ENCODE measurements at places on chromosomes 6 and 20. TPM values are rescaled to one million over a fixed set of nuclear protein-coding genes. Genes with fewer than 3 reads are reported as not detected.
A peak's percentile ranks its signal among the peaks of the same experiment; 100 is the strongest.

DNA sequence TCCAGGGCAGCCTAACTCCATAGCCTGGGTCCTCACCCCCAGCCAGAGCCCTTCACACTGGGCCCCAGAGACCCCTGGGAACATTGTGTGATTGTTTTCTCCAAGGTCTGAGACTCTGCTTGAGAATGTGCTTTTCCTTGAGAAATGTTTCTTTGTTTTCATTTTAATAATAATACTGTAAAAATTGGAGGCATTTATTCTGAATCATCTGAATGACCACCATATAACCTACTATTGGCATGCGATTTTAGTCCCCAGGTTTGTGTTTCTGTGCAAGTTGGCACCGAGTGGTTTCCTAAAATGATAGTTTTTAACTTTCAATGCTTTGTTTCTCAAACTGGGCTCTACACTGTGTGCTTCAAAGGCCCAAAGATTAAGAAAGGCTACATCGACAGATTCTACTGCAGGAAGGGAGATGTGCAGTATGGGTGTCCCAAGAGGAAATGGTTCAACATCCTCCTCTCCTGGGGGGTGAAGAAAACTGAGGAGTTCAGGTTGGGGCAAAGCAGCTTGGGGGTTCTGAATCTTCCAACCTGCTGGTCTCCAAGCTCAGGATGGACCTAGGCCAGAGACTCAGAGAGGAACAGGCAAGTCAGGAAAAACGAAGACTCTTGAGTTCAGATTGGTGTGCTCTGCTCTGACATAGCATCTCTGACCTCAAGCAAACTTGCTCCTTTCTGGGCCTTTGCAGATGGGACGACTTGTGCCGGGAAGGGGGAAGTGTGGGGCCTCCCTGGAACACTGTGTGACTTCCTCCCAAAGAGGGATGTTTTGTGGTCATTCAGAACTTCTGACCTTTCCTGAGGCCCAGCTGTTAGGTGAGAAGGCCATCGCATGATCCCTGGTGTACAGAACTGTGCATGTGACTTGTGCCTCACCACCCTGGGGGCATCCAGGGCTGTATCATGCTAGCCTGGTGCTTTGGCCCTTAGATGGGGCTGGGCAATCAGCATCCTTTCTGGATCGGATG is 31.0 kb downstream of the DAAM2 start:
- no peak for DNase-seq

DNA sequence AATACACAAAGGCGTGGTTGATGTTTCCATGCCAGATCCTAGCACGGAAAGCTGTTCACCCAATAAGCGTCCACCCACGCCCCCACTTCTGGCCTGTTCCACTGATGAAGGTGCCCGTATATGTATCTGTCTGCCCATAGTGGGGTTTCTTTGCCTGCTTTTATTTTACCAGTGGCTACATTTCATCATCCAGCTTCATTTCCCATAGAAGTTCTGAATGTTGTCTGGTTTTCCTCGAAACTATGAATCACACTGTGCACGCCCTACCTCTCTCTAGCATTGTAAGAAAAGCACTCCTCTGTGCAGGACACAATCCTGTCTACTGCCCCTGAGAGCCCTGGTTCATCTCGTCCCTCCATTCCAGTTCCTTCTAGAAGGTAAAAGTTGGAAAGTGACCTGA is 8.8 kb upstream of the CD93 start:
- no peak for DNase-seq

DNA sequence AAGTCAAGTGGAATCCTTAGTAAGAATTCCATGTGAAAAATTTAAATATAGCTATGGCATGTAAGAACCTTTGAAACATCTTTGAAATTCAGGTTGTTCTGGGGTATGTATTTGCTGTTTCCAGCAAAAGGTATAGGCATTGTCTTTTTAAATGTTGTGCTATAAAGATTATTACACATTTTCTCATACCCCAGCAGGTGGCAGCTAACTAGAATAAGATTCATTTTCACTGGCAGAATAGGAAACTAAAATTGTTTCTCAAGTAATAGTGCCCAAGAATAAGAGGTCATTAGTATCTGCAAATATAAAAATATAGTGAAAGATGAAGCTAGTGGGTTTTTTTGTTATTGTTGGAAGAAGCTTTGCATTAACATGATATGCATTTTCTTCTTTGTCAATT is 1.8 kb downstream of the GRIK2 start:
- no peak for DNase-seq

DNA sequence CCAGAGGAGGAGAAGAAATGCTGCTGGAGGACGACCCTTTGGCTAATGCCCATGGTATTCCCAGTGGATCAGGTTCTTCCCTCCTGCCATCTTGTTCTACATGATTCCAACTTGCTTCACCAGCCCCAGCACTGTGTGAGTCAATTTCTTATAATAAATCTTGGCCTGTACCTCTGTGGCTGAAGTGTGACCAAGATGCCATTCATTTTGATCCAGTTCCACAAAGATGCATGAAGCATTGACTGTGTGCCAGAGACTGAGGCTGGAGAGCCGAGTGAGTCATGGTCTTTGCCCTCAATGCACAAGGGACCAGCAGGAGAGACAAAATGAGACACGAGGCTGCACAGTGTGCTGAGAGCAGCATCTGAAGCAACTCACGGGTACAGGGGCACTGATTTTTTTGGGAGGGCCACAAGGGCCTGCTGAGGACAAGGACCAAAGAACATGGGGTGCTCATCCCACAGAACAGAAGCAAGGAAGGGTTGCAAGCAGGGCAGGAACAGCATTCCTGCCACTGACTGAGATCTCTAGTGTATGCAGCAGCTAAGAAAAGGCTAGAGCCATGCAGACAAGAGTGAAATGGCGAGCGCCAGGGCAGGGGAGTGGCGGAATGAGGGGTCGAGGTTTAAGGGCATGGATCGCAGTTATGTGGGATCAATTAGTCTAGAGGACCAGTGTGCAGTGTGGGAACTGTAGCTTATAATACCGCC is 207.0 kb downstream of the THBS2 start:
- DNase-seq = no peak

DNA sequence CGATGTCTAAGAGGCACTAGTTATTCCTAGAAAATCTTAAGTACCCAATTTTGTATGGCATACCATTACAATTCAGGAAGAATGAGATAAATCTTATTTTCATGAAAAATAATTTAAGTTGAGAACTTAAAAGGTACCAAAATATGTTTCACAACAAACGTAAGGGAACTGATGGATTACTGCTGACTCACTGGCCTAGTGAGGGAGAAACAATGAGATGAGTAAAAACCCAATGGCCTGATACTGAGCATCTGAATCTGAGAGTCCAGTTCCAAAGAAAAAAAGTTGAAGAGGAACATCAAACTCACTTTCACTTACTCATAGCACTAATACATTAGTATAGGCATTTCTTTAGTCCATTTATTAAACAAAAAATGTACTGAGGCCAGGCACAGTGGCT is 56.0 kb downstream of the MDN1 start:
- DNase-seq = no peak

GRCh38 chr6:138550346-138550767 is 51.1 kb upstream of the NHSL1 start:
- DNase-seq = no peak

GRCh38 chr20:10308652-10309051 is 90.0 kb downstream of the SNAP25 start:
- no peak for DNase-seq

- no peak for DNase-seq
Measured at GRCh38 chr6:12096342-12096741, 84.2 kb downstream of the HIVEP1 start.

DNA sequence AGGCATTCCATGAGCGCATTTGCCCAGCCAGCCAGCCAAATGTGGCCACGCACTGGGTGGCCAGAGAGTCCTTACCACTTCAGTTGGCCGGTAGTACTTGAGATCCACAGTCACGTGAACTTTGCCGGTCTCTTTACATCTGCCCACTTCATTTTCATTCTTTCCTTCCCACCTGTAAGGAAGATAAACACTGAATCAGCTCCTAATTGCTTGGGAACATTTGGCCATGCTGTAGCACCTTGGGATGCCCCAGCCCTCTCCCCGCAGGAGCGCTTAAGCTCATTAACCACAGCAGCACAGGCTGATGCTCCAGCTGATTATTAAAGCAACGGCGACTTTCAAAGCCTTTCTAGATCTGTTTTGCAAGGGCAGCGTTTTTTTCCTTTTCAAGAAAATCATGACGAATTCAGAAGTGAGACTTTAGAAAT is 116.6 kb downstream of the FOXC1 start:
- no peak for DNase-seq

GRCh38 chr20:47133809-47134456 is 222.6 kb downstream of the ZMYND8 start:
- DNase-seq = no peak

DNA sequence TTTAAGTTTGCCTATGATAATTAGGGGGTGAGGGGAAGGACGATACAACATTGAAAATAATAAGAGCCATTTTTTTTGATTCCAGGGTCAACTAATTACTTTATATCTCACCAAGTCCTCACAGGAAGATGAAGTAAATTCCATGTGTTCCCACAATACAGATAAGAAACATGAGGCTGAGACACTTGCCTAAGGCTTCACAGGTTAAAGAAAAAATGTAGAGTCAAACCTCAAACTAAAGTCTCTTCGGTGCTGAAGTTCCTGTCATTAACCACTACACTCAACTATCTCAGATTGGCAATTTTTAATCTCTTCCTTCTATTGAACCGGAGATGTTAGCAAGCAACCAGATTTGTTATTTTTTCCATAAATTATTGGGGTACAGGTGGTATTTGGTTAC is 33.0 kb downstream of the MRAP2 start:
- no peak for DNase-seq

DNA sequence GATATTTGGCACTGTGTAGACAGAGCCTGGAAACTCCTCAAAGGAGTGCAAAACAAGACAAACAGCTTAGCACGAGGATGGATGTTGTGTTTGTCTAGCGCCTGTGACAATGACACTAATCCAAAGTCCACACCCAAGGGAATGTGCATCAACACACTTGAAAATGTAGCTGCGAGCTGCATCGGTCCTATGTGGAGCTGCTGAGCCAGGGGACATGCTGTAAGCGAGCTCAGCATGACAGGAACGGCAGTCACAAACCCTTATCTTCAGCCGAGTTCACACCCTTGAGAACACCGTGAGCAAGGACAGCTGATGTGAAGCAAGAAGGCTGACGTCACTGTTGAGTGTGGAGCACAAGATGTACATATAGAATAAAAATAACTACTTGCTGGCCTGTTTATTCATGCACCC is 684.3 kb downstream of the QKI start:
- no peak for DNase-seq

GRCh38 chr6:23081701-23082100 is 512.3 kb downstream of the HDGFL1 start:
- DNase-seq = no peak

DNA sequence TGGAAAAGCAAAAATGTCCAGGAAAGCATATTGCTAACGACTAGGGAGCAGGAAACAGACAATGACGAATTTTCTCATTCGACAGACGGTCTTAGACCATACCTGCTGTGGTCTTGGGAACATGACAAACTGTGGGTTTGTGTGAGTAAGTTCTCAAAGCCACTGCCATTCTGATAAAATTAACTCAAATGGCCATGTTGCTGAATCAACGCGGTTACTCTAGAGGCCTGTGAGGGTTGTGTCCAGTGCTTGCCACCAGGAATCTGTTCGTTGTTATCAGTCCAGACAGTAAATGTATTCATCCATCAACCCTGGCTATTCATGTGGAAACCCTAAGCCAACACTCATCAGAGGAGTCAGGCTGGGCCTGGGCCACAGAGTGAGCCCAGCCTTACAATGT is 124.3 kb downstream of the MYLK4 start:
- DNase-seq = no peak

- no peak for DNase-seq
Measured at GRCh38 chr6:157953580-157954091, 28.0 kb upstream of the SYNJ2 start.

GRCh38 chr6:105981002-105981887 is 104.9 kb upstream of the PRDM1 start:
- no peak for DNase-seq

DNA sequence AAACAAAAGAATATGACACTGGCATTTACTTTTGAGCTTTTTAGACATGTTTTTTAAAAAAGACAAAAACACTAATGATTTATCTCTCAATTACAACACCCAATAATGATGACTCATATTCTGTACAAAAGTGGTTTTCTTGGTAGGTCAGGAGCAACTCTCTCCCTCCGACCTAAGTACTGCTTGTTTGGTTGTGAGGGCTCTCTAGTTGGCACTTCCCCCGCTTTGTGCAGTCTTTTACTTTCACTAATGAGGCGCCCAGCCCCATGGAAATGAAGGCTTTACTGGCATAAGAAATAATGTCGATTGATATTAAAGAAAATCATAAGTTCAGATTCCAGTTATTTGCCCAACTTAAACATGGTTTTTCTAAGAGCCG is 1.3 kb downstream of the KPNA5 start:
- no peak for DNase-seq

DNA sequence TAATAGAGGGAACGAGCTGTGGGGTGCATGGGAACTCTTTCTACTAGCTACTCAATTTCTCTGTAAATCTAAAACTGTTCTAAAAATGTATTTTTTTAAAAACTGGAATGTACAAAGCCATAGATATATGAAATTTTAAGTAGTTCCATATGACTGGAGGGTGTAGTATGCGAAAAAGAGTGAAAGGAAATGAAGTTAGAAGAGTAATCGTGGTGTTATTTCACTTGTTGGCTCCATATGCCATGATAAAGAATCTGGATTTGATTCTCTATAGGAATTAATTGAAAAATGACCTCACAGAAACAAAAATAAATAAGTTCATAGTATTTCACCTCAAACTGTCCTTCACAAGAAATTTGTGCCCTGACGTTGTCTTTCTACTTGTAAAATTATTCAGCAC is 500.2 kb downstream of the TENT5A start:
- DNase-seq = no peak

DNA sequence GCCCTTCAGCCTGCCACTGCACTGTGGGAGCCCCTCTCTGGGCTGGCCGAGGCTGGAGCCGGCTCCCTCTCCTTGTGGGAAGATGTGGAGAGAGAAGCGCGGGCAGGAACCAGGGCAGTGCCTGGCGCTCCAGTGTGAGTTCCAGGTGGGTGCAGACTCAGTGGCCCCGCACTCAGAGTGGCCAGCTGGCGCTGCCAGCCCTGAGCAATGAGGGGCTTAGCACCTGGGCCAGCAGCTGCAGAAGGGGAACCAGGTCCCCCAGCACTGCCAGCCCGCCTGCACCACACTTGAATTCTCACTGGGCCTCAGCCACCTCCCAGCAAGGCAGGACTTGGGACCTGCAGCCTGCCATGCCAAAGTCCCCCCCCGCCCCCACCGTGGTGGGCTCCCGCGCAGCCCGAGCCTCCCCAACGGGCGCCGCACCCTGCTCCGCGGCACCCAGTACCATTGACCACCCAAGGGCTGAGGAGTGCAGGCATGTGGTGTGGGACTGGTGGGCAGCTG is 205.9 kb downstream of the CLVS2 start:
- DNase-seq = no peak

- peak; percentile 83 for DNase-seq
Measured at GRCh38 chr6:160088069-160088783, 33.4 kb upstream of the SLC22A1 start.

GRCh38 chr6:1736346-1737105 is 126.8 kb downstream of the FOXC1 start:
- no peak for DNase-seq

GRCh38 chr6:63708631-63709030 is 73.0 kb downstream of the PHF3 start:
- DNase-seq = no peak

GRCh38 chr6:129317931-129318820 is 391.8 kb downstream of the ARHGAP18 start:
- no peak for DNase-seq

The SOX18 gene
- total RNA-seq = 0.41 TPM

The SLC22A3 gene
- total RNA-seq = 3.3 TPM

The CFB gene
- 0.82 TPM for total RNA-seq

The SLC22A2 gene
- total RNA-seq = 0.82 TPM

The CALHM6 gene
- 4.5 TPM for total RNA-seq

The PNLDC1 gene
- not detected for total RNA-seq

The THBD gene
- total RNA-seq = 1.2 TPM

The SLC22A7 gene
- total RNA-seq = 0.41 TPM

Data from frontal cortex (tissue), 4 donors.